LoVo (cell line): ENCODE measurements at places on chromosomes 6 and 20.

- DNase-seq = peak; percentile 21
Observed at GRCh38 chr6:124854338-124854922, 107.8 kb upstream of the RNF217 start.

GRCh38 chr6:151141685-151142084 is 98.1 kb upstream of the AKAP12 start:
- no peak for DNase-seq

- no peak for DNase-seq
Observed at GRCh38 chr6:30988209-30988825, 4.8 kb downstream of the MUC21 start.

- no peak for DNase-seq
Observed at GRCh38 chr6:40011844-40012243, 77.6 kb upstream of the MOCS1 start.

DNA sequence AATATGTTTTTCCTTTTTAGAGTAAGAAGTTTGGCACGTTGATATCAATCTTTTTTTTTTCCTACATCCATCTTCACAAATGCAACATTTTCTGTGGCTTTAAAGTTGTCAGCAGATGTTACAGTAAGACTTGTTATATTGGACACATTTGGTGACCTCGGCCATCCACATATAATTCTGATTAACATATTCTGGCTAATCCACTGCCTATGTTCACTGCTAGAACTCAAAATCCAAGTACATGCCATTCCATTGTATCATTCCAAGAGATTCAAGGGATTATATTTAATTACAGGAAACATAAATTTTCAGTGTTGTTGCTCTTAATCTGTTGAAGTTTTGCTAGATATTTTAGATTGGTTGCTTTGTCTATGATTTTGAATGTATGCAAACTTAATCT is 367.6 kb downstream of the TENT5A start:
- no peak for DNase-seq

DNA sequence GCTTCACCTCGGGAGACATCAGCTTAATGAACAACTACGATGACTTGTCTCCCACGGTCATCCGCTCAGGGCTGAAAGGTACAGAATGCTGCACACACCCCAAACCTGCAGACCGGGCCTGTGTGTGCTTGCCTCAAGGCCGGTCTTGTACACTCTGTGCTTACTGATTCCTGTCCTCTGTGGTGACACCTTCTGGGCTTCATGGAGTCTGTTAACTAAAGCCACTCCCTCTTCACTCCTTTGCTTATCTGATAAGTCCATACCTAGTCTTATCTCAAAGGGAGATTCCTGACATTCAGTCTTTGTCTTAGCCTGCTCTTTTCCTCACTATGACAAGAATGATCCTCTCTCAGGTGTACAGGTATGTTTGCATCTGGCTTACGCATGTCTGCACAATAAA is 107.7 kb upstream of the TMEM181 start:
- DNase-seq = no peak

DNA sequence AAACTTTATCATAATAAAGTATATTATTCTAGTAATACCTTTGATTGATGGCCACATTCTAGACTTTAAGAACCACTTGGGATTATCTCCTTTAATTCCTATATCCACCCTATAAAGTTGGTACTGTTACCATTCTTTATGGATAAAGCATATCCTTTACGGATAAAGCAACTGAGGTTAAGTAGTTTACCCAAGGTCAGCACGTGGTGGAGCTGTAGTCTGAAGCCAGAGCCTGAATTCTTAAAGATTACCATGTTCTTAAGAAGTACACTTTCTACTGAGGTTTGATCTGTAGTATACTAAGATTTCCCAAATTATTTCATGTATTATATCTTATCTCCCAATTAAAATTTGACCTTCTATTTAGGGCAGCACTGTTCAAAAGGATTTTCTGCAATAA is 3.0 kb upstream of the NCOA7 start:
- no peak for DNase-seq

DNA sequence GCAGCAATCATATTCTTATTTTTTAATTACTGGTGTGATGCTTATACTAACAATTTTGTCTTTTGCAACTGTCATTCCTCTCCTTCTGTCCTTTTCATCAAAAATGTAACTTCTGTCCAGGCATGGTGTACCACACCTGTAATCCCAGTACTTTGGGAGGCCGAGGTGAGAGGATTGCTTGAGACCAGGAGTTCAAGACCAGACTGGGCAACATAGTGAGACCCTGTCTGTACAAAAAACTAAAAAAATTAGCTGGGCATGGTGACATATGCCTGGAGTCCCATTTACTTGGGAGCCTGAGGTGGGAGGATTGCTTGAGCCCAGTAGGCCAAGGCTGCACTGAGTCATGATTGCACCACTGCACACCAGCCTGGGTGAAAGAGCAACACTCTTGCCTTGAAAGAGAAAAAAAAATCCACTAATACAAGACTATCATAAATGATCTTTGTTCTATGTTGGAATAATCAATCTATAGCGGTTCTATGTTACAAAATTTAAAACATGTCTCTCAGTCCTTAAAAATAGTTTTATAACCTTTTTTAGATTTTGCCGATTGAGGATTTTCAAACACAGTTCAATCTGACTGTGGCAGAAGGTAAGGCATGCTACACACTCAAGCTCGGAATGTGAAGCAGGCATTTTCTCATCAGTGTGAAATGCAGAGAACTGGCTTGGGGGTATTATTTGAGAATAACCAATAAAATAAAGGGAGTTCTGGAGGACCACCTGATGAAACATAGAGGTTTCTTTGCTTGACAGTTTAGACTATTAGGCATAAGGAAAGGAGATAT is 70.4 kb downstream of the ENPP1 start:
- DNase-seq = no peak

- no peak for DNase-seq
Observed at GRCh38 chr20:14335052-14335451, 2.4 kb downstream of the FLRT3 start.

DNA sequence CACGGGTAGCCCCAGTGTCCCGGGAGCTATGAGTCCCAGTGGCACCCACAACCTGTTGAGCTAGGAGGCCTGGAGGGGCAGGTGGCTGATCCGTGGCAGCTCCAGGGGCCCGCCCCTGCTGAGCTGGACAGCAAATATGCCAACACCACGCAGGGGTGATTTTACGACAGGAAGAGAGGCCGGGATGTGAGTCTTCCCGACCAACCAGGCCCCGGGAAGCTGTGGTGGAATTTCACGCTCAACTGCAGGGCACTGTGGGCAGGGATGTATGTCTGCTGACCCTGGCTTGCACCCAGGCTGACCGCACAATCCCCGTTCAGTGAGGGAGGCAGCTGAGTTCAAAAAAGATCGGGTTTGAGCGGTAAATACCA is 183.9 kb downstream of the ERMARD start:
- DNase-seq = peak; percentile 24

- no peak for DNase-seq
Observed at GRCh38 chr6:21000331-21000801, 466.1 kb downstream of the CDKAL1 start.

DNA sequence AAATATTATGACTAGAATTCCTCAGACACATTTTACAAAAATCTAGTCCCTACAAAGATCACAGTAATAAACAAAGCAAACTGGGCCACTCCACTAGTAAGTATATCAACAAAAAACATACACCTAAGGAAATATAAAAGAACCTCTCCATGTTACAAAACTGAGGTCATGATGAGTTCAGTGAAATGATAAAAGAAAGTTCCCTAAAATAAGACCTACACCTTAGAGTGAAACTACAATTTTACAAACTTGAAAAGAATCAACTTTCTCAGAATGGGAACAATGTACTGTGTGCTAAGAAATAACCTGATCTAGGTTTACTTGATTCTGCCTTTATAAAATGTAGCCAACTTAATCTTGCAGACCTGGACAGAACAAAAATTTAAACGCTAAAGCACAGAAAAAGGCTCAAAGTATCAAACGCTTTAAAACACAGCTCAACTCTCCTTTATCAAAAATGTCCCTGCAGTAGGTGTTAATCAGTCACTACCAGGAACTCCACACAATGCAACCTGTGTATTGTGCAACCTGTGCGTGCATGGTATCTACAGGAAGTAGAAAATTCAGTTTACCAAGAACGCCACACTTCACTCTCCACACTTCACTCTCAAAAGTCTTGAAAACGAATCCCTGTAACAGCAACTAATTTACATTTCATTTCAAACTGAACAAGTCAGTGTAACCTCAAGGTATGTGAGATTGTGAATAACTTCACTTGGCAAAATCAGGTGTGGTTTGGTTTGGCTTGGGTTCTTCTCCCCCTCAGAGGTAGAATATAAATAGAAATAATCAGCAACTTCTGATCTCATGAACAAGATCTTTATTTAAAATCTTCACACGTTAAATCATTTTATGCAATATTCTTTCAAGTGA is 1.8 kb downstream of the RALGAPA2 start:
- peak; percentile 53 for DNase-seq

GRCh38 chr6:6407071-6407741 is 86.7 kb upstream of the F13A1 start:
- no peak for DNase-seq

DNA sequence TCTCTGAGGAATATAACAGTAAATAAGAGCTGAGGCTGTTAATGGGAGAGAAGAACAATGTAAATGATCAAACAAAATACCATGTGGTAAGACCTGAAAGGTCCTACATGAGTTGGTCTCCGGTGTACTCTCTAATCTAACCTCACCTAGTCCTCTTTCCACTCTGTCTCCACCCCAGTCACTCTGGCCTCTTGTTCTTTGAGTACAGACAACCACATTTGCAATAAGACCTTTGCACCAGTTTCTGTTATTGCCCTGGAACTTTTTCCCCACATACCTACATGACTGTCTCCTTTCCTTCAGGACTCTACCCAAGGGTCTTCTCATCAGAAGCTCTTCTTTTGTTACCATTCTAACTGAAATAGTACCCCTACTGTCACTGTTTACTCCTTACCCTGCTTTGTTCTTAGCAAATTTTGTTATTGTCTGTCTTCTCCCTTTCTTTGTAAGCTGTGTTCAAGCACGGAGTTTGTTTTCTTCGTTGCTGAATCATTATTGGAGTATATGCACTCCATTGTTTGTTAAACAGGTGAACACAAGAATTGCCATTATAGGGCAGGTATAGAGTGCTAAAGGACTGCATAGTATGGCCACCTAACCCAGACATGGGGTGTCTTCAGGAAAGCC is 37.3 kb downstream of the MAPK14 start:
- peak; percentile 28 for DNase-seq

GRCh38 chr6:161035182-161035980 is 43.8 kb downstream of the MAP3K4 start:
- no peak for DNase-seq

GRCh38 chr6:35166520-35166919 is 25.4 kb upstream of the TCP11 start:
- no peak for DNase-seq

GRCh38 chr20:46011631-46012482 is 3.1 kb downstream of the MMP9 start:
- no peak for DNase-seq

GRCh38 chr20:62791301-62792181 is 4.7 kb upstream of the MRGBP start:
- peak; percentile 78 for DNase-seq

DNA sequence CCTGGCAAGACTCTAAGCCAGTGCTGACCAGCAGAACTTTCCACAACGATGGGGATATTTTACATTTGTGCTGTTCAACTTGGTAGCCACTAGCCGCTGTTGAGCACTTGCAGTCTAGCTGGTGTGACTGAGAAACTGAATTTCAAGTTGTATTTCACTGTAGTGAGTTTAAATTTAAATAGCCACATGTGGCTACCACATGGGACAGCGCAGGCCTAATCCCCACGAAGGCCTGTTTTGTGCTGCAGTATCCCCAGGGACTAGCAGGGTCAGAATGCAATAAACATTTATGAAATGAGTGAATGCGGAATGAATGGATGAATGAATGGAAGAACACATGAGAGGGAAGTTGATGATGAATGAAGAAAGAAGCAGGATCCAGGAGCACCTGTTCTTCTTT is 115.8 kb downstream of the TRERF1 start:
- no peak for DNase-seq

GRCh38 chr20:37297066-37297736 is 7.7 kb downstream of the MANBAL start:
- DNase-seq = no peak

- no peak for DNase-seq
Observed at GRCh38 chr20:41121399-41121798, 15.9 kb upstream of the PLCG1 start.

DNA sequence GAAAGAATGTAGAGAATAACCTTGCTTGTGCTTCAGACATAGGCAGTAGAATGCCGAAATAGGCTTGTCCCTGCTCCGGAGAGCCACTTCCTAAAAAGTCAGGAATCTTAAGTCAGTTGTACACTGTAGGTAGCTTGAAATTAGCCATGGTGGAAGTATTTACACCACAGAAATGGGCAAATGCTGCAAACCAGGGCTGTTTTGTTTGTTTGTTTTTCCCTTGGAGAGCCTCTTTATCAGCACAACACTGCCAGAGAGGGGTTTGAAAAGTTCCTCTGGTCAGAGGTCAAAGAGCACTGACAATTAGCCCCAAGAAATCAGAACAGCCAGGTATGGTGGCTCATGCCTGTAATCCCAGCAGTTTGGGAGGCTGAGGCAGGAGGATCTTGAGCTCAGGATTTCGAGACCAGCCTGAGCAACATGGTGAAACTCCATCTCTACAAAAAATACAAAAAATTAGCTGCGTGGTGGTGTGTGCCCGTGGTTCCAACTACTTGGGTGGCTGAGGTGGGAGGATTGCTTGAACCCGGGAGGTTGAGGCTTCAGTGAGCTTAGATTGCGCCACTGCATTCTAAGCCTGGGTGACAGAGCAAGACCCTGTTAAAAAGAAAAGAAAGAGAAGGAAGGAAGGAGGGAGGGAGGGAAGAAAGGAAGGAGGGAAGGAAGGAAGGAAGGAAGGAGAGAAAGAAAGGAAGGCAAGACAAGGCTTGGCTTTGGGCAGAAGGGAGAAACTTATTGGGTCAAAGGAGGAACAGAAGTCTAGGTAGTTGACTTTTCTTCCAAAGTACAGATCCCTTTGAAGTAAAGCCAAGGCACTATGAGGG is 61.0 kb upstream of the ZMYND8 start:
- no peak for DNase-seq

GRCh38 chr6:161422710-161423680 is 149.1 kb upstream of the AGPAT4 start:
- DNase-seq = no peak

GRCh38 chr6:2166717-2167116 is 78.7 kb downstream of the GMDS start:
- peak; percentile 22 for DNase-seq

- no peak for DNase-seq
Observed at GRCh38 chr20:11222243-11222642, 548.4 kb upstream of the JAG1 start.
